ENCODE measurements at places on chromosomes 6 and 20. TPM values are rescaled to one million over a fixed set of nuclear protein-coding genes. Genes with fewer than 3 reads are reported as not detected.

Gene SDHAF4
- 8.9 TPM for total RNA-seq

Gene HLA-DRB1
- 2.7 TPM for total RNA-seq

Gene GPR6
- not detected for total RNA-seq

DNA sequence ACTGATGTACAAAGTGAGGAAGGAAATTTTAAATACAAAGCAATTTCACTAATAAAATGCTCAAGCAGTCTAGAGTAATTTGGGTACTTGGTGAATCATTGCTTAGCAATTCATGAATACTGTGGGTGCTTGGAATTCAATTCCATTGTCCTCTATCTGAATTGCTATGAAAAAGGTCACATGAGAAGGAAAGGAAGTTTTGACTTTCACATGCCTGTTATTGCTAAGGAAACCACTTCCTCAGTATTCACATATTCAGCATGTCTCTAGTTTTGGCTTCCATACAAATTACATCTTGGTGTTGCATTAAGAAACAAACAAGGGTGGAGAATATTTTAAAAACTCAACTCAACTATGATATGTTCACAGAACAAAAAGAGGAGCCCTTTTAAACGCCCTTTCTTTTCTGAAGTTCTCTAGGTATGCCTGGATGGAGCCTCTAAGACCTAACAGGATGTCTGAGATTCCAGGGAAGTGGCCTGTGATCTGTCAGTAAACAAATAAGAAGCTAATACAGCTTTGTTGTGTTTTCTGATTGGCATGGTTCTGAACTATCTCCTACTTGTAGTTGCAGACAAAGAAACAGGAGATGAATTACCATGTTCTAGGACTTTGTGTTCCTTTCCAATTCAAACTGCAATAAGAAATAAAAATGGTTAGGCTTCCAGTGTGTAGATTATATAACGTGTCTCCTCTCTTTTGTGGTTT is 190.4 kb downstream of the OGFRL1 start:
- no peak for DNase-seq

DNA sequence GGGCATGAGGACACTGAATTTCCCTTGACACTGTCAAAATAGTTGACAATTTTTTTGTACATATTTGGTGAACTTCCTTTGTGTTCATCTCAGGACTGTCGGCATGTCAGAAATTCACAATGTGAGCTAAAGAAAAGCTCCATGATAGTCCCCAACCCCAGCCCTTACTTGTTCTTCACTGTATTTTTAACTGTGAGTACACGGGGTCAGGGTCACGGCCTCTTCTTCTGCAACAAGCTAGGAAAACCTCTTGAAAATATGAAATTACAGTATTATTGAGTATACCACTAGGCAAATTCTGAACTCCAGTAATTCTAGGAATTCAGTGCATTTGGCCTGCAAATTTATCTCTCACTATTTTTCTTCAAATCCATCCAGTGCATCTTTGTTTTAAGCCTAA is 199.4 kb downstream of the SLC24A3 start:
- DNase-seq = no peak

Measured in HCT116 (cell line).